DMS153 (cell line): ENCODE measurements at places on chromosomes 6 and 20.

- no peak for DNase-seq
Observed at GRCh38 chr6:42428326-42429041, 23.2 kb downstream of the TRERF1 start.

GRCh38 chr6:157023958-157024357 is 246.8 kb downstream of the ARID1B start:
- DNase-seq = no peak

GRCh38 chr6:42453654-42454427 is 2.1 kb upstream of the TRERF1 start:
- DNase-seq = peak; percentile 45

DNA sequence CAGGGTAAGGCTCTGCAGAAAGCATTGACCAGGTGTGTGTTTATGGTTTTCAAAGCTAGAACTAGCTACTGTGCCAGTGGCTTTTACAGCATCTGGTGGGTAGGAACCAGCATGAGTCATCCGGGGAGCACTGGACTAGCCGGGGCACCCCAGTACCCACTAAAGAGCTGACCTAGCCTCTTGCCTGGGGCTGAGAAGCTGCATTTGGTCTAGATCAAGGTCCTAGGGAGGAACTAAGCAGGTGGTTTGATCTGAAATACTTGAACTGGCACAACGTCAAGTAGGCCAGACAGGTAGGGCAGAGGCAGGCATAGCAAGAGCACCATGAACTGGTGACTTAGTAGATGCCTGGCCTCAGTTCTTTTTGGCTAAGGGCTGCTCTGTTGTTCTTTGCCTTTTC is 109.8 kb upstream of the PTPRK start:
- no peak for DNase-seq

DNA sequence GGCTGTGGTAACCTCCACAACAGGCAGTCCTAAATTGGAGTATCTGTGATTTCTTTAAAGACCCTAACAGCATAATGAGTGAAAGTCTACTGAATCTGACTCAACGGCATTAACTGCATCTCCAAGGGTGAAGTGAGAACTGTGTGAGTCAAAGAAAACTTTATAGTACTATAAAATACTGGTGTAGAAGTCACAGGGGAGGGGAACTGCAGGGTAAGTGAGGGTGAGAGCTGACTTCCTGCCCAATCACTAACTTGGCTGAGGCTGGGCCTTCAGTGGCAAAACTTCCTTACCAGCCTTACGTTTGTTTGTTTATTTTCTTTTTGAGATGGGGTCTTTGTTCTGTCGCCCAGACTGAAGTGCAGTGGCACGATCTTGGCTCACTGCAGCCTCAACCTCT is 109.8 kb downstream of the PTPRK start:
- DNase-seq = no peak

DNA sequence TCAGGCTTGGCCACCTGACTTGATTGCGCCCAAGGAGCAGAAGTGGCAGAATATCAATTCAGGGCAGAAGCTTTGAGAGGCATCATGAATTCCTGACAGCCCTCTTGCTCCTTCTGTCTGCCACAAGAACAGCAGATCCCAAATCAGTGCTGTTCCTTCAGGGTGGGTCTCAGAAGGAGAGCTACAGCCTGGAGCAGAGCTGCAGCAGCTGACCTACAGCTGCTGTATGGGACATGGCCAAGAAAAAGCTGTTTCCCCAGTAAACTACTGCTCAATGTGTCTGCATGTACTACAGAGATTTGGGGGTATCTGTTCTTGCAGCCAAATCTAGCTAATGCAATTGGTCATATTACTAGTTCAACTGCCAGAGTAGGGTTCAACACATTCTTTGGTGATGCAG is 69.0 kb downstream of the SLC22A3 start:
- no peak for DNase-seq

- DNase-seq = no peak
Observed at GRCh38 chr20:33125983-33126382, 42.0 kb upstream of the BPIFA2 start.

DNA sequence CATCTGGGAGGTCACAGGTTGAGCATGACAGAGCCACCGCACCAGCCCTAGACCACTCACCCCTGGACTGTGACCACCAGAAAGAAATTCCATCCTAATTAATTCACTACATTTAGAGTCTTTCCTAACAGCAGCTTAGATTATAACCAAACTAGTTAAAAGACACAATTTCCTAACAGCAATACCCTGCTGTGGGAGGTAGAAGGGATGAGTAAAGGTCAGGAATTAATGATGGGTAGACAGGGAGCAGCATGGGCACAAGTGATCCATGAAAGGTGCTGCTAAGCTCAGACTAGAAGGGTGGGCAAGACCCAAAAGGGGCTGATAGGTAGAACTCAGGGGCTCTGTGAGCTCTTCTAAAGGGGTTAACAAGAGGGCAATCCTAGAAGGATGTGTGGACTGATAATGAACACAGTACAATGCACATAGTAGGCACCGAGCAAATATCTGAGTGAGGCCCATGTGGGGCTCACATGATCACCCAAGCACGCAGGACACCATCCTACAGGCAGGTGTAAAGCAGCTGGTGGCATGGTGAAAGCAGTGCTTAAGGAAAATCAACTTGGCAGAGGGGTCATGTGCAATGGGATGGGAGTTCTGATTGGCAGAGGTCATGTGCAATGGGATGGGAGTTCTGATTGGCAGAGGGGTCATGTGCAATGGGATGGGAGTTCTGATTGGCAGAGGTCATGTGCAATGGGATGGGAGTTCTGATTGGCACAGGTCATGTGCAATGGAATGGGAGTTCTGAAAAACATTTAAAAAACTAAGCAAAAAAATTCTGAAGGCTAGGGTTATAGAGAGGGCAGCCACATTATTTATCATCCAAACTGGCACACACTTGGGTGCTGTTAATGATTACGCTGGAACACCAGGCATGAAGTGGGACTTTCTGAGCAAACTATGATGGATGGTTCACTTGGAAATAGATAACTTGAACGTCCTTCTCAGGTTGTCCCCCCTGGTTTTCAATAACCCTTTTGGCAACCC is 188.2 kb upstream of the FOXQ1 start:
- no peak for DNase-seq

- DNase-seq = no peak
Observed at GRCh38 chr6:94623586-94623985, 953.7 kb upstream of the MANEA start.

GRCh38 chr6:134636186-134636799 is 313.6 kb downstream of the ALDH8A1 start:
- DNase-seq = peak; percentile 15

GRCh38 chr20:56925831-56926170 is 296.7 kb downstream of the TFAP2C start:
- DNase-seq = no peak

DNA sequence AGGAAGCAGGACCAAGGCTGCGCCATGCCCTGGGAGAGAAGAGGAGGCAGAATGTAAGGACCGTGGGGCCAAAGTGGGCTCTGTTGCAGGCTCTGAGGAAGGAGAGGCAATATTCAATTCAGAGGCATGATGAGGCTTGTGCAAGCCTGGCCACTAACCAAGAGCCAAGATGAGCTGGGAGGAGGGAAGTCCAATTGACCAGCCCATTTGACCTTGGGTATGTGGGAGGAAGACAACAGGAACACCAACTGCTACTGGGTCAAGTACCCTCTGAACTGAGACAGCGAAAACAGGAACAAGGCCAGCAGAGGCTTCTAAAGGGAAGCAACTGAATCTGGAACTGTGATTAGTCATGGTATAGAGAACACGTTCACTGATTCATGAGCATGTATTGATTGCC is 779.6 kb downstream of the MAFB start:
- no peak for DNase-seq

- no peak for DNase-seq
Observed at GRCh38 chr6:168016721-168017525, 19.5 kb downstream of the KIF25 start.

DNA sequence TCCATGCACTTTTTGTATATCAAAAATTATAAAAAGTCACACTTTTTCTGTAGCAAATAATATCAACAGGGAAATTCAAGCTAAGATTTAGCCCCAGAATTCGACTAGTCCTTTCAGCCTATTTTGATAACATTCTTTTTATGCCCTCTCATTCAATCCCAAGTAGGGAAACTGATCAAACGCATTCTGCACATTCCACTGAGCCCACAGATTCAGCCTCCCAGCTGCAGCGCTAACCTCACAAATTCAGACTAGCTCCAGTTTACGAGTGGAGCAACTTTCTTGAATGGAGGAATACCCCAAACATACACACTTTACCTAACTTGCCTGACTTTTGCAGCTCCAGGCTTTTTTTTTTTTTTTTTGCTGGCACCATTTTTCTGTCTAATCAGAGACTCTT is 70.3 kb upstream of the HEY2 start:
- no peak for DNase-seq

GRCh38 chr6:37570482-37571133 is 70.9 kb upstream of the CCDC167 start:
- no peak for DNase-seq

GRCh38 chr20:7392542-7393206 is 547.6 kb downstream of the HAO1 start:
- DNase-seq = no peak

DNA sequence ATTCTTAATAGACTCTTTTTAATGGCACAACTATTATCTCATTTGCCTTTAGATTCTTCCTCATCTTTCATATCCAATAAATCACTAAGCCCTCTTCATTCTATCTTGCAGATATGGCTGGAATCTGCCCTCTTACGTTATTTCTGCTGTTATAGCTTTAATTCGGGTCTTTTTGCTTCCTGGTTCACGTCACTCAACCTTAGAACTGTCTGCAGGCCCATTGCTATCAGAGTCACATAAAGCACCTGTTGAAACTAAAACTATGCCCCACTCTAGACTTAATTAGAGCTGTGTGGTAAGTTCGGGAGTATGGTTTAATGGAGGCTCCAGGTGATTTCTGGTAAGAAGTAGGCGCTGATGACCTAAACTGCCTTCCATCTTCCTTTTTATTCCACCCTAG is 988 bp downstream of the QRSL1 start:
- DNase-seq = no peak

GRCh38 chr6:116101302-116101718 is 657 bp downstream of the NT5DC1 start:
- DNase-seq = no peak

DNA sequence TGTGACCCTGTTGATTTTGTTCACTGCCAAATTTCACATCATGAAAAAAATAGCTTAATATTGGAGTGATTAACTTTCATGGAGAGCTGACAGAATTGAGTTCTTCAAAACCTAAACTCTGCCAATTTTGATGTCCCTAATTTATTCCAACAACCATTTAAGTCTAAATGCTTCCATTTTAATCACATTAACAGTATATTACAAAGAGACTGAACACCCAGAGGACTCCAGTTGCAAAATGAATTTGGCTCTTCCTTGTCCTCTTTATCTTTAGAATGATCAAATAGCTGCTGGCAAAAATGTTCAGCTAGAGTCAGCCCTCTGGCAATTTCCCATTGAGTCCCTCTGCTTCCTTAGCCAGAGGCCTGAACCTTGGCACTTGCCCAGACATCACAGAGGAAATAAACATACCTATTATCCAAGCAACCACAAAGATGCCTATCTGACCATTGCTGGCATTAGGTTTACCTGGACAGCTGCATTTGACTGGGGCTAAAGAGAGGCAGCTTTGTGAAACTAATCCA is 299.0 kb upstream of the STXBP5 start:
- peak; percentile 89 for DNase-seq

DNA sequence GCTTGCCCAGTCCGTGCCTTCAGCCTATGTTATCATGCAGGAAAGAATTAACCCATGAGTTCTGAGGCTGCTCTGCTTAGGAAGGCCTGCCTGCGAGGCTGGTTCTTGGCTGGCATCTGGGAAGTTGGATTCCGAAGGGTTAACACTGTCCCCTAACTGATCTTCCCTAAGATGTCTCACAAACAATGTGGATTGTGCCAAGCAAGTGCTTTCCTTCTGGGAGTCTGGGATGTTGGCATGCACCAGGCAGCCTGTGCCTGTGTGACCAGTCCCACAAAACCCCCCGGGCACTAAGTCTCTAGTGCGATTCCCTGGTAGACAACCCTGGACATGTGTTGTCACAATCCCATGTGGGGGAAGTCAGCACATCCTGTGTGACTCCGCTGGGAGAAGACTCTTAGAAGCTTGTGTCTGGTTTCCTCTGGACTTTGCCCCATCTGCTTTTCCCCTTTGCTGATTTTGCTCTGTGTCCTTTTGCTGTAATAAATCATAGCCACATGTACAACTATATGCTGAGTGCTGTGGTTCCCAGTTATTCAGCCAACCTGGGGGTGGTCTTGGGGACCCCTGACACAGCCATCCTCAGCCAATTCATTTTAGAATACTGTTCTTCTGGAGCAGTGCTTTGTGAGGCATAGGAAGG is 83.8 kb downstream of the SLC22A23 start:
- DNase-seq = no peak

GRCh38 chr6:30071081-30071818 is 4.3 kb downstream of the PPP1R11 start:
- no peak for DNase-seq

GRCh38 chr6:149212206-149212605 is 105.3 kb upstream of the TAB2 start:
- DNase-seq = no peak

GRCh38 chr6:10248378-10248843 is 166.5 kb downstream of the TFAP2A start:
- DNase-seq = no peak

DNA sequence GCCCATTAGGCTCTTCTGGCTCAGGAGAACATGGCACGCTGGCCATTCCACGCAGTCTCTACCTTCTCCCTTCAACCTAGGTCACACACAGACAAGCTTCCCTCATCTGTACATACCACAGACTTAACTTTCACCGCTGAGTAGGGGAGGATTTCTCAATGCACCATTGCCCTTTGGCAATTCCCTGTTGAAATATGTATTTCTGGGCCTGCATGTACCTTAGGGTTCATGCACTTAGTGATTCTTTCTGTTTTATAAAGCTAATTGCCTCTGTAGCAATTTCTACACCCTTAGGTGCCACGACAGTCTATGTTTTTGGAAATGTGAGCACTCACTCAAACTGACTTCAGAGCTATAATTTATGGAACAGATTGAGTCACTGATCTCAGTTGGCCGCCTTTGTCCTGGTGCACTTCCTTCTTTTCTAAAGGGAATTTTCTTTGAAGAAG is 253.8 kb upstream of the PRDM1 start:
- no peak for DNase-seq

GRCh38 chr20:63140514-63141433 is 75.2 kb downstream of the YTHDF1 start:
- no peak for DNase-seq

DNA sequence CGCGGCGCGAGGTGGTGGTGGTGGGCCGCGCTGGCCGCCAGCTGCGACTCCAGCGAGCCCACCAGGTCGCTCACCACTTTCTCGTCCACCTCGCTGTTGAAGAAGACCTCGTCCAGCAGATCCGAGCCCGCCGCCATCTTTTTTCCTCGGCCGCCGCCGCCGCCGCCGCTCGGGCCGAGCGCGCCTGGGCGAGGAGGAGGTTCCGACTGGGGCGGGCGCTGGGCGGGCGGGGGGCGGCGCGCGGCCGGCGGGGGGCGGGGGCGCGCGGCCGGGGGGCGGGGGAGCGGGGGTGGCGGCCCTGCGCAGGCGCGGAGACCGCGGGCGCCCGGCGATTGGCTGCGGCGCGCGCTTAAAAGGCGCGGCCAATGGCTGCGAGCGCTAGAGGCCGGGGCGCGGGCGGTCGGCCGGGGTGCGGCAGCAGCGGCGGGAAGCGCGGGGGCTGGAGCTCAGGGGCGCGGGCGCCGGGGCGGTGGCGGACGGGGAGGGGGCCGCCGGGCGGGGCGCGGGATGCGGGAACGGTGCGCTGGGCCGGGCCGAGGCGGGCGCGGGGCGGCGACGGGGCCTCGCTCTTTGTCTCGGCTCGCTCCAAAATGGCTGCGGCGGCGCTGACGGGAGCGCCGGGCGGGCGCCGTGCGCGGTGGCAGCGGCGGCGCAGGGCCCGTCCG is at the start of gene TAF4:
Gene TAF4 (minus strand): TSS at position 208 of the 665 bp plus-strand sequence. CDS start 71 bp downstream, at position 137.
- peak; percentile 23 for DNase-seq
